IMR-90 (cell line): ENCODE measurements at places on chromosomes 4 and X. TPM values are rescaled to one million over a fixed set of nuclear protein-coding genes. Genes with fewer than 3 reads are reported as not detected.

Gene HPGD
- total RNA-seq, result not detected in 2 replicates

GRCh38 chr4:181682367-181683047, 560.7 kb upstream of the TENM3 start:
- DNase-seq, result no peak

GRCh38 chrX:41029332-41029731, 55.9 kb upstream of the USP9X start:
- DNase-seq, result peak; percentile 19

GRCh38 chr4:36010397-36010929, 233.9 kb downstream of the ARAP2 start:
- DNase-seq, result no peak

DNA sequence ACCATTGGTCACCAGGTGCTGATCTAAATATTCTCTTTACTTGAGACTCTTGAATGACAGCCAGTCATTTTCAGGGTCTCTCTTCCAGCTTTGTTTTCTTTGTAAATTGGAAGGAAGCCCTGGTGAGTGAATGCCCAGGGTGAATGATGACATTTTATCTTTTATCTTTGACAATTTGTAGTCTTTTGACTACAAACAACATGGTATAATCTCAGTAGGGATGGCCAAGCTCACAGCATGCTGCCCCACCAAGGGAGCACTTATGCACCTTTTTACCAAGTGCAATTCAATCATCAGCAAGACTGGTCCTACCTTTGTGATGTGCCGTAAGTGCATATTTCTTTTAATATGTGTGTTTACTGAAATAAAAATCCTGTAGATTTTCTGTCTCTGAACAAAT, 5.7 kb downstream of the AFM start:
- no peak for DNase-seq

Gene PRDM5
- 10.8 and 12.8 TPM in 2 replicates for total RNA-seq

Gene LRCH2
- 4.3 and 8.1 TPM in 2 replicates for total RNA-seq

GRCh38 chr4:187364401-187364800, 631.2 kb upstream of the ZFP42 start:
- no peak for DNase-seq

Gene DDX53
- total RNA-seq, result not detected in 2 replicates

DNA sequence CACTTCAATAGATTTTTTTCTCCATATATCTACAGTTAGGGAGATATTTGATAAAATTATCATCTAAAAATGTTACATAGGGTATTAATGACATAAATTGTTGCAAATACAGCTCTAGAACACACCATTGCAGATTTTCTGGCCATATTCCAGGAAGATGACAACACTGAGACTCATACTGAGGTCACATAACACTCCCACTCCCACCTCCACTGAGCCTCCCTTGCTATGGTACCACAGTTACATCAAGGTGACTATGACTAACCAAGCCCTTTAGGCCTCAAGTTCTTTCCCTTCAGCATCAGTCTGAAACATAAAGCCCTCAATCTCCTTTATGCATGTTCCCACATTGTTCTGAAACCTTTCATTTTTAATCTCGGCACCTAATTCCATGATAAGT, 932.0 kb upstream of the IGFBP7 start:
- DNase-seq, result no peak

Gene MAGEB10
- not detected in 2 replicates for total RNA-seq

GRCh38 chr4:106993827-106994226, 42.3 kb downstream of the DKK2 start:
- no peak for DNase-seq

Gene KIAA1210
- not detected in 2 replicates for total RNA-seq

DNA sequence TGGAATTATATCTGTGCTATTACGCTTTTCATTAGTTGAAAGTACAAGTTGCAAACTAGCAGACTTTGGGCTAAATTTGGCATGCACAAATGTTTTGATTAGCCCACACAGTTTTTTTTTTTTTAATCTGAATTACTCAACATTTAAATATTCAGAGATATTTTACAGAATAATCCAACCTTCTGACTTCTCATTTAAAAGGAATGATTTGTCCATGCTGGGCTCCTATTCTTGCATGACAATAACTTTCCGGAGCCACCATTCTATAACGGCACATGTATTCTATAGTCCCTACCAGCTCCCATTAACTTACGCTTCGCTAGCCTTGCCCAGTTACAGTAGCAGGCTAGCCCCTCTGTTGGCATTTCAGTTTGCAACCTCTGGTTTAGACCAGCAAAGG, 219.3 kb upstream of the FTHL17 start:
- peak; percentile 37 for DNase-seq

DNA sequence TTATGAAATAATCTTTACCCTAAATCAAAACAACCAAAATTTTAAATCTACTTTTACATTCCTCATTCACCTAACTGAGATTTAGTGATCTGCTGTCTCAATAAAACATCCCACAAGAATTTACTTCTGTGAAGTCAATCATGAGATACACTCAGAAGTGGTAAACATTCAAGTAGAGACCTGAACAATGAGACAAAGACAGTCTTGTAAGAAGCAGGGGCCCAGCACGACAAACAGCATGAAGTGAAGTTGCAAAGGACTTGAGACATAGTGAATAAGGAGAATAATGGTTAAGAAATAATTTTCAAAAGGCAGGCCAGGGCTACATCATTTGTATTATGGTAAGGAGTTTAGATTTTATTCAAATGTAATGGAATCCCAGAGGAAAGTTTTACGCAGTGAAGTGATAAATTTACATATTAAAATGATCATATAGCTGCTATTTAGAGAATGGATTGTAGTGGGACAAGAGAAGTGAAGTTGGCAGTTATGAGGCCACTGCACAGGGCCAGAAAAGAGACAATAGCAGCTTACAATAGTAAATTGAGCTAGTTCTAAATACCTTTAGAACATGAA, 101.9 kb downstream of the MAB21L2 start:
- no peak for DNase-seq

DNA sequence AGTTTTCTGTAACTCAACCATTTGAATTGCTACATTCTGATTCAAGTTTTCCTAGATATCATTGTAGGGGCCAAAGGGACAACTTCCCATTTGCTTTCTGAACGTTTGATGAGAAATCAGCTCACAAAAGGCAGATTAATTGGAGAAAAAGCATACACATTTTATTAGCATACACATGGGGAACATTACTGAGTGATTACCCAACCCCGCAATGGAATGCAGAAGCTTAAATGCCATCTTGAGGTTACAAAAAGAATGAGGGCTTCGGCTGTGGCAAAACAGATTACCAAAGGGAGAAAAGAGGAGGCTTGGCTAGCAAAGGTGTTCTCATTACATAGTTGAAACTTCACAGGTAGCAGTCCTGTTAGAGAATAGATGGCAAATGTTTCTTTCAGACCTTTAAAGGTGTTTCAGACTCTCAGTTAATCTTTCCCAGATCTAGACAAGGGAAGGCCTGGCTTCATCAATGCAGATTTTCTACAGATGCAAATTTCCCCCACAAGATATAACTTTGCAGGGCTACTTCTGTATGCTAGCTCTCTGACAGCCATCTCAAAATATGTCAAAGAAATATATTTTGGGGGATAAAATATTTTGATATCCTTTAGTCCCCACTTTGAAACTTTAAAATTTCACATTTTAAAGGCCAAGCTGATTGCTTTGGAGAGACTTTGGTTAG, 26.5 kb upstream of the HERC6 start:
- DNase-seq, result peak; percentile 16

DNA sequence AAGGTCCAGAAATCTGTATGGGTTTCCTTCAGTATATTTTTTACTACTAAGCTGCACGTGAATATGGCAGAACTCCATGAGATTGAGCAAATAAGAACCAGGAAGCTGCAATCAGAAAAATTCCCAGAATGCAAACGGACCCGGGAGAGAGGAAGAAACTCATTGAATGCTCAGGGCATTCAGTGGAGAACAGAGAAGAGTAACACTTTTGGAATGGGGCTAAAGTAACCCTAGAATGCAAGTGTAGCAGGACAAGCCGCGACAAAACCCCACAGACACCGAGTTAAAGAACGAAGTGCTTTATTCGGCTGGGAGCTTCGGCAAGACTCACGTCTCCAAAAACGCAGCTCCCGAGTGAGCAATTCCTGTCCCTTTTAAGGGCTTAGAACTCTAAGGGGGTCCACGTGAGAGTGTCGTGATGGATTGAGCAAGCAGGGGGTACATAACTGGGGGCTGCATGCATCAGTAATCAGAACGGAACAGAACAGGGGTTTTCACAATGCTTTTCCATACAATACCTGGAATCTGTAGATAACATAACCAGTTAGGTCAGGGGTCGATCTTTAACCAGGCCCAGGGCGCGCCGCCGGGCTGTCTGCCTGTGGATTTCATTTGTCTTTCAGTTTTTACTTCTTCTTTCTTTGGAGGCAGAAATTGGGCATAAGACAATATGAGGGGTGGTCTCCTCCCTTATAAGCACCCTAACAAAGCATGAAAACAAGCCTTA, 56.4 kb downstream of the RAB28 start:
- DNase-seq, result peak; percentile 13
